A673 (cell line): ENCODE measurements at places on chromosomes 4 and X.

- peaks cover 64% of the 10 kb centered on the region for H3K36me3 ChIP-seq
- DNase-seq: no peak
- H3K4me3 ChIP-seq: no peak overlapping the region
- H3K27me3 ChIP-seq: no peaks in the 10 kb centered on the region
- no peaks in the 10 kb centered on the region for H3K4me1 ChIP-seq
Observed at GRCh38 chr4:4270529-4270928, 19.4 kb downstream of the LYAR start.

GRCh38 chr4:42512226-42512625, 114.9 kb downstream of the SHISA3 start:
- H3K4me1 ChIP-seq: no peaks in the 10 kb centered on the region
- H3K27me3 ChIP-seq: no peaks in the 10 kb centered on the region
- H3K36me3 ChIP-seq: no peaks in the 10 kb centered on the region
- H3K27ac ChIP-seq: no peak overlapping the region

DNA sequence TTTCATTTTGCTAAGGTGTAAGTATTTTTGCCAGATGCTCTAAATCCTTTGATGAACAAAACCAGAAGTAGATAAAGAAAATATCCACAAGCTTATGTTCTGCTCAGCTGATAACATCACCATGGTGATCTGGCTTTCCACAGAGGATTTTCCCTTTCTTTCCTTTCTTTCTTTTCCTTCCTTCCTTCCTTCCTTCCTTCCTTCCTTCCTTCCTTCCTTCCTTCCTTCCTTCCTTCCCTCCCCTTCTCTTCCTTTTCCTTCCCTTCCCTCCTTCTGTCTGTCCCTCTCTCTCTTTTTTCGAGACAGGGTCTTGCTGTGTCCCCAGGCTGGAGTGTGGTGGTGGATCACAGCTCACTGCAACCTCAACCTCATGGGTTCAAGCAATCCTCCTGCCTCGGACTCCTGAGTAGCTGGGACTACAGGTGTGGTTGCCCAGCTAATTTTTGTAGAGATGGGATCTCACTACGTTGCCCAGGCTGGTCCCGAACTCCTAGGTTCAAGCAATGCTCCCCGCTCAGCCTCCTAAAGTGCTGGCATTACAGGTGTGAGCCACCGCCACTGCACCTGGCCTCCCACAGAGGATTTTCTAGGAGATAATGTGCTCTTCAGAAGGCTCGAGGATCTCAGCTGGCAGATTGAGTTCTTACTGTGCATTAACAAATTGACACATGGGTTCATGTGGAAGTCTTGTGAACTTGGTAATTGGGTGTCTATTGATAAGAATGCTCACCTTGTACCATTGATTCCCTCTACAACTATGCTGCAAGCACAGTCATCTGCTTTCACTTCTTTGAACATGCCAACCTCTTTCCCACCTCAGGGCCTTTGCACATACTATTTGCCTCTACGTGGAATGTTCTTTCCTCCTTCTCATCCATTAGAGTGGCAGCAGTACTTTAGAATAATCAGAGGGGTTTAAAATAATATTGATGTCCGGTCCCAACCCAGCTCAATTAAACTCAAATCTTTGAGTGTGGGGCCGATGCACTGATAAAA, 1.4 kb upstream of the RHOH start:
- peaks cover 8% of the 10 kb centered on the region for H3K36me3 ChIP-seq
- DNase-seq: peak; percentile 91
- peak overlapping the region; percentile 19 for H3K4me3 ChIP-seq
- no peaks in the 10 kb centered on the region for H3K27me3 ChIP-seq

GRCh38 chr4:189547559-189547958, 393.1 kb upstream of the FRG1 start:
- no peak overlapping the region for H3K27ac ChIP-seq
- DNase-seq: no peak
- H3K36me3 ChIP-seq: no peaks in the 10 kb centered on the region

GRCh38 chr4:1850276-1850675, 5.7 kb downstream of the LETM1 start:
- no peak overlapping the region for H3K4me3 ChIP-seq
- H3K27me3 ChIP-seq: no peaks in the 10 kb centered on the region
- no peaks in the 10 kb centered on the region for H3K4me1 ChIP-seq
- DNase-seq: no peak

DNA sequence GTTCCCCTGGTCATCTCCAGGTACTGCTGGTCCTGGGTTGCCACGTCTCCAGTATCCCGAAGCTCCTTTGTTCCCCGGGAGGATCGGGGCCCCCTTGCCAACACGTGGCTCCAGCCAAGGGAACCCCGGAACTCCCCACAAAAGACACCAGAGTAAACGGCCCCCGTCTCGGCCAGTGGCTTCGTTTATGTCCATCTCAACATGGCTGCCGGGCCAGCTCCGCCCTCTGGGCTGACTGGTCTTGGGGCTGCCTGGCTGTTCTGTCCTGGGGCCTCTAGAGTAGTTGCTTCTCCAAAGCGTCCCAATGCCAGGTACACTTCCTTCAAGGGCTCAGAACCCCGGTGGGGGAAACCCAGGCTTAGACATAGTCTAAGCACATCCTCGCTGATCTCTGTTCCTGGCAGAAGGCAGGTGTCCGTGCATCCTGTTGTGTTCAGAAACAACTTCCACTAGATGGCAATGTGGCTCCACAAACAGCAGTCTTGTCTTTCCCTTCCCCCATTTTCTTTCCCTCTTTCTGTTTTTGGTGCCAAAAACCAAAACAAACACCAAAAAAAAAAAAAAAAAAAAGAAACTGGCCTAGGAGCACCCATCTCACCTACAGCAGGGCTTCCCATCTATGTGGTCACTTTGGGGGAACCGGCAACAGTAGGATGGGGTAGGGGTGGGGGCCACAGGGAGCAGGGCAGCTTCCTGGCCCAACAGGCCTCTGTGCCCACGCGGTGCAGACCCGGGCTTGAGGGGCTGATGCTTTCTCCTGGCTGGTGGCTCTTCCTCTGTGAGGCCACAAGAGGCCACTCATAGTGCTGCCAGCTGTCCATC, 35.3 kb downstream of the NBDY start:
- H3K4me3 ChIP-seq: peak overlapping the region; percentile 54
- no peaks in the 10 kb centered on the region for H3K27me3 ChIP-seq
- H3K36me3 ChIP-seq: no peaks in the 10 kb centered on the region
- DNase-seq: peak; percentile 88

DNA sequence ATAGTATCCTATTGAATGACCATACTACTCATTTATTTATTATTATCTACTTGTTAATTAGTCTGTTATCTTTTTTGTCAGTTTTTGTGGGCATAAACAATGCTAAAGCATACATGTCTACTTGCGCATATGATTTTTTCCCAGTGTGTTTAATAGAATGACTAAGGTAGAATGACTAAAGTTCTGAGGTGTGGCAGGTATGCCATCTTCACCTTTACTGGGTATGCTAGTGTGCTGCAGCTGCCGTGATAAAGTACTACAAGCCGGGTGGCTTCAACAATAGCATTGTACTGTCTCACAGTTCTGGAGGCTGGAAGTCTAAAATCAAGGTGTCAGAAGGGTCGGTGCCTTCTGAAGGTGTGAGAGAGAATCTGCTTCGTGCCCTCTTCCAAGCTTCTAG, 19.2 kb downstream of the CD38 start:
- no peak overlapping the region for H3K27ac ChIP-seq
- peaks cover 24% of the 10 kb centered on the region for H3K27me3 ChIP-seq
- DNase-seq: no peak
- H3K4me3 ChIP-seq: no peak overlapping the region
- no peaks in the 10 kb centered on the region for H3K36me3 ChIP-seq

DNA sequence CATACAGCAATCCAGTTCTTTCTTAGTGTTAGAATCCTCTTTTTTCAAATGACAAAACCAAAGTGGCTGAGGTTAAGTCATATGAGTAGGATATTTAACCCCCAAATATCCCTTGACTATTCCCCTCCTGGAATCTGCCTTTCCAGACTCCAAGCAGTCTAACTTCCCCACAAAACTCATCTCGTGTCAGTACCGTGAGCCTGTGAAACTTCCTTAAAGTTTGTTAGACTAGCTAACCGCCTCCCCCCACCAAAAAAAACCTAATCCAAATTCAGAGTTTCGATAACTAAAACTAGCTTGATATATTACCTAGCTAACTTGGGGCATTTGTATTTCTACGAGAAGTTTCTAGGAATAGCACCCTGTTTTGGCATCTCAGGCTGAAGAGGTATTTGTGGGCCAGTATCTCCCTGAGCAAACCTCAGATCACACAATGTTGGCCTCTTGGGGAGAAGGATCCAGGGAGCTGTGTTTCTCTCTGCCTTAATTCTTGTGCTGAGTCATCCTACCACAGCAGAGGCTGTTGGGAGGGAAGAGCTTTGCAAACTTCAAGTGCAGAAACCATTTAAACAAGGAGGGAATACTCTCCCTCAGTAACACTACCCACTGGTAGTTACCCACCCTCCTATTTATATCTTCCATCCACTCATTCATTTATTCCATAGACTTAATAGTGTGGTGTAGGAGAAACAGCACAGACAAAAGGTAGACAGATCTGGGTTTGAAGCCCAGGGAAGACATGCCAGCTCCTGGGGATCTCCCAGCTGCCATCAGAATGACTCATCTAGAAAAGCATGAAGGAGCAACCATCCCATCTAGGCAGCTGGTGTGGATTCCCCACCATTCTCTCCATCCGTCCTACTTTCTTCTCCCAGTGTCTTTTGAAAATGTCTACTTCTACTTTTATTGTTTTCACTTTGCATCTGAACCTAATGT, 39.3 kb upstream of the TXK start:
- H3K4me3 ChIP-seq: no peak overlapping the region
- H3K36me3 ChIP-seq: no peaks in the 10 kb centered on the region
- no peak overlapping the region for H3K27ac ChIP-seq
- peak; percentile 48 for DNase-seq
- no peaks in the 10 kb centered on the region for H3K27me3 ChIP-seq

DNA sequence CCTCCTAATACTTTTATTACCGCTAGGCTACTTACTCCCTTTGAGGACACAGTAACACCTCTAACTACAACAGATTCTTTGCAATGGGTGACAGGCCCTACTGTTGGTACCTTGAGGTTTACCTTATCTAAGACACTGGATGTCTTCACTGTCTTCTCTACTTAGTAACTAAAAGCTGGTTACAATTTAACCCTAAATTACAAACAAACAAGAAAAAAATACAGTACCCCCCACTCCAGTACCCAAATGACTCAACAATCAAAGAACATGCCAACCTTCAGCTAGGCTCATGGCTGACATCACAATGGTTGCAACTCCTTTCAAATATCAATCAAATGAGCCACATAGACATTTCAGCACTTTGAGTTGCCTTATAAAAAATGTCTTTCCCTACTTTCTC, 198.0 kb downstream of the GUCY2F start:
- no peaks in the 10 kb centered on the region for H3K36me3 ChIP-seq
- no peaks in the 10 kb centered on the region for H3K27me3 ChIP-seq
- DNase-seq: no peak
- H3K4me1 ChIP-seq: no peaks in the 10 kb centered on the region
- H3K4me3 ChIP-seq: no peak overlapping the region

GRCh38 chr4:148982200-148982599, 540.0 kb upstream of the NR3C2 start:
- H3K27ac ChIP-seq: no peak overlapping the region
- H3K4me1 ChIP-seq: no peaks in the 10 kb centered on the region
- no peak overlapping the region for H3K4me3 ChIP-seq
- H3K36me3 ChIP-seq: no peaks in the 10 kb centered on the region
- H3K27me3 ChIP-seq: no peaks in the 10 kb centered on the region
- DNase-seq: no peak

GRCh38 chr4:172104539-172104938, 291.3 kb downstream of the GALNTL6 start:
- DNase-seq: no peak
- H3K27me3 ChIP-seq: no peaks in the 10 kb centered on the region
- H3K36me3 ChIP-seq: no peaks in the 10 kb centered on the region
- no peak overlapping the region for H3K4me3 ChIP-seq
- H3K27ac ChIP-seq: no peak overlapping the region
- no peaks in the 10 kb centered on the region for H3K4me1 ChIP-seq

DNA sequence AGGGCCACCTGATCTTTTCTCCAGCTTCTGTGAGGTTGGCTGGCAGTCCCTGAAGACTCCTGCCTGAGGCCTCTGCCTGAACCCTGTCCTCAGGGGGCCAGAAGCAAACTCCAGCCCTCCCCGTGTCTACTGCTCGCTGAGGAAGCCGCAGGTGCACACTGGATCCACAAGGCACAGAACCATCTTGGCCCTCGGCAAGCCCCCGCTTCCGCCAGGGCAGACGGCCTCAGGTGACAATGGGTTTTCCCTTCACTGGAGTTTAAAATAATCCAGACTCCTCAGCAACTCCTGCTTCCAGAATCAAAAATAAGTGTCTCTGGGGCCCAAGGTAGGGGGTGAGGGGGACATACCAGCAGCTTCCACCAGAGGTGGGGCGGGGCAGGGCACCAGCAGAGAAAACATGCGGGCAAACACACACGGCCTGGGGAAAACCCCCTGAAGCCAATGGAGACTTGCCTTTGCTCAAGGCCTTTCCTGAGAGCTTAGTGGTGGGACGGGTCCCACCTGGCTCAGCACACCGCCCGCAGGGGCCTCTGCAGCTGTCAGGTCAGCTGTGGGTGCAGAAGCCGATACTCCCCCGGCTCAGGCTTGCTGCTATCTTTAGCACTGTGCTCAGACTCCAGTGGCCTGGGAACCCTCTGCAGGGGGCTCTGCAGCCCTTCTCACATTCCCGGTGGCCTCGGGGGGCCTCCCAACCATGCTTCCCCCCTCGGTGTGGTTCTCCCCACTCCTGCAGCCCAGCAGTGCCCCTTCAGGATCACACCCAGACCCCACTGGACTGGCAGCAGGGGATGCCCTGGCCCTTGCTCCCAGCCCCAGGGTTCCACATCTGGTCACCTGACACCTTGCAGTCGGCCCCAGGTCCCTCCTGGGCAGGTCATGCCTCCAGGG, 1.9 kb downstream of the MYL5 start:
- peaks cover 15% of the 10 kb centered on the region for H3K36me3 ChIP-seq
- no peak overlapping the region for H3K27ac ChIP-seq
- DNase-seq: no peak

GRCh38 chr4:159042097-159042605, 60.7 kb upstream of the RAPGEF2 start:
- H3K36me3 ChIP-seq: no peaks in the 10 kb centered on the region
- no peaks in the 10 kb centered on the region for H3K27me3 ChIP-seq
- no peak overlapping the region for H3K27ac ChIP-seq
- DNase-seq: peak; percentile 76
- H3K4me3 ChIP-seq: no peak overlapping the region
- peaks cover 16% of the 10 kb centered on the region for H3K4me1 ChIP-seq
